ENCODE measurements at places on chromosomes 1 and 21.
A peak's percentile ranks its signal among the peaks of the same experiment; 100 is the strongest.

DNA sequence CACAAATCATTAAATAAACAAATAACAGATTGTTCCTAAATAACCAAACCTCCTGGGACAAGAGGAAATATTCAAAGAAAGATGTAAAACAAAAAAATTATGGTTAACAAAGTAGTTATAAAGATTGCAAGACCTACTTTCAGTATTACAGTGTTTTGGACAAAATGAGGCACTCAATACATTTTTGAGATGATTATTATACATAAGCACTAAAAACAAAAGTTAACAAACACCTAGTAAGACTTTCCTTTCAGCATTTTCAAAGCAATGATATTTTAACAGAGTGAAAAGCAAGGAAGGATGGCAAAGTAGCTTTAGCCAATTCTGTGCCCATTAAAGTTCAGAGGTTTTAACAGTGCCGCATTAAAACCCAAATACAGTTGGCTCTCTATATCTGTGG lies 17.2 kb downstream of the OMA1 start:
- DNase-seq, result no peak

GRCh38 chr1:38872401-38873026 lies 634 bp downstream of the MYCBP start:
- peak; percentile 29 for DNase-seq

DNA sequence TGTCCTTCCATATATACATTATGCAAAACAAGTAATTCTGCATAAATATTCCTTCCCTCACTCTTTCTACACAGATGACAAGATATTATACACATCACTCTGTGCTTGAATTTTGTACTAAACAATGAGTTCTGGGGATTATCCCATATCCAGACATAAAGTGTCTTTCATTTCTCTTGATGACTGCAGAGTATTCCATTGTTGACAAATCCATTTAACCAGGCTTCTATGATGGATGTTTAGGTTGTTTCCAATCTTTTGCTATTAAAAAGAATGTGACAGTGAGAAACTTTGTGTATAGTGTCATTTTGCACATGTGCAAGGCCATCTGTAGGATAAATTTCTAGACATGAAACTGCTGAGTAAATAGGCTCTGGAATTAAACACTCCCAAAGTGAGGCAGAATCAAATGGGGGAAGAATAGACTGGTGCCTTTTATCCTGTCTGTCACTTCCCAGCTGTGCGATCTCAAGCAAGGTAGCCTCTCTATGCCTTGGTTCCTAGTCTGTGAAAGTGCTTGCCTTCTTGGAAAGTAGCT lies 29.9 kb upstream of the ATP2B4 start:
- no peak for DNase-seq

DNA sequence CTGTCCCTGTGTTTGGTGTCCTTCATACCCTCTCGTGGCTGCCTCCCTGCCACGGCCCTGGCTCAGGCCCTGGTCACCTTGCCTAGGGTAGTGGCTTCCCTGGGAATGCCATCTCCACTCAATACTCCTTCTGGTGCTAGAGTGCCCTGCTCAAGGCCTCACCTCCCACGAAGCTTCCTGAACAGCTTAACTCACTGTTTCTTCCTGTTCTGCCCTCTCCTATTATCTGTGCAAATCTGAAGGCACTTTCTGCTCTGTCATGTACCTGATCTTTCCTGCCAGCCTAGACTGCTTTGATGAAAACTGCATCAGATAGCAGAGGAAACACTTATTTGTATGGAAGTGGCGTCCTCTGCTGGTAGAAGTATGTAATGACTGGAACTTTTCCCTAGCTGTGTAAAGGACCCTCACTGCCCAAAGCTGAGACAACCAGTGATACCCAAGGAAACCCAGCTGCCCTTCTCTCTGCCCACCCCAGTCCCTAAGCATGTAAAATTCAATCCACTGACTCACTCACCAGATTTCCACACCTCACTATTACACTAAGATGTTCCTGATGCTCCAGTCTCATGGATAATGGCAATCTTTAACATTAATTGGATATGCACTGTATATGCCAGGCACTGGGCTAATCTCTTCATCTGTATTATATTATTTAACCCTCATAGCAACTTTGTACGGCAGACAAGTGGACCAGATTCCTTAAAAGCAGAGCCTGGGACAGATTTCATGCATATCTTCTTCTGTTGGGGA lies 36.2 kb upstream of the BTG2 start:
- no peak for DNase-seq

DNA sequence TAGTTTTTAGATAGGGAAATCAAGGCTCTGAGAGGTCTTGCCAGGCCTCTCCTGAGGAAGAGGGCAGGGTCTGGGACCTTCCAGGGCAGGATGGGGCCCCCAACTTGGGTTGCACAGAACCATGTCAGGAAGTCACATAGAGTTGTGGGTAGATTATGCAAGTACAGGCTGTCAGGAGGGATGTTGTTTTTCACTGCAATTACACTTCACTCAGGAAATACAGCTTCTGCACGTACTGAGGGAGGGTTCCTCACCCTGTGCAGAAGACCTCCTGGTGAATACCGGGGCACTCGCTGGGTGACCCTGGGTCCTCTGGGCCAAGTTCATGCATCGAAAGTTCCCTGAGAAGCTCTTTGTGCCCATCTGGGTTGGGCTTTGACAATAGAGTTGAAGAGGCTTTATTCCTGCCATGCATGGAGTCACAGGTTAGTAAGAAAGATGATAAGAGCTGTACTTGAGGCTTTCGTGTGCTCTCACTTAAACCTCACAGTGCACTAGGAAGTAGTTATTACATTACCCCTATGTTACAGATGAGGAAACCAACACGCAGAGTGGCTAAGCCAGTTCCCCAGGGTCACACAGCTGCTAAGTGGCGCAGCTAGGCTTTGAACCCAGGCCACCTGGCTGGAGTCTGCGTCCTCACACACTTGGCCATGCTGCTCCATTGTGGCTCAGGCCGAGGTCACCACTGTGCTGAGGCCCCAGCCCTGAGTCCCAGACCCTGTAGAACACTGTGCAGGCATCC lies 16.2 kb upstream of the TNFRSF1B start:
- no peak for DNase-seq

GRCh38 chr1:39098546-39099250 lies 72.5 kb downstream of the NDUFS5 start:
- peak; percentile 16 for DNase-seq

- DNase-seq, result no peak
These were observed 25.8 kb upstream of the KIF21B start for GRCh38 chr1:201049248-201049831.

DNA sequence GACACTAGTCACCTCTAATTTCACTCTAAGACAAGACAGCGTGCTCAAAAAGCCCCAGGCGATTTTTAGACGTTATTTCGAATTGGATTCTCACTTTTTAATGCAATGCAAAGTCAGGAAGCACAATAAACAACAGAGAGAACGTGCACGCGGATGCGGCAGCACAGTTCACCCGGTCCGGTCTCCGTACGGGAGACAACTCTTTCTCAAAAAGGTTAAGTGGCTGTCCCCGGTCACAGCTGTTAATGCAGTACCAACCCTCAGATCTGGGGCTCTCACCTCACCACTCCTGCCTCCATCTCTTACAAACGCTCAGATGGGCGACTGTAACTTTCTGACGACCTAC lies 1.2 kb downstream of the HP1BP3 start:
- DNase-seq, result no peak

DNA sequence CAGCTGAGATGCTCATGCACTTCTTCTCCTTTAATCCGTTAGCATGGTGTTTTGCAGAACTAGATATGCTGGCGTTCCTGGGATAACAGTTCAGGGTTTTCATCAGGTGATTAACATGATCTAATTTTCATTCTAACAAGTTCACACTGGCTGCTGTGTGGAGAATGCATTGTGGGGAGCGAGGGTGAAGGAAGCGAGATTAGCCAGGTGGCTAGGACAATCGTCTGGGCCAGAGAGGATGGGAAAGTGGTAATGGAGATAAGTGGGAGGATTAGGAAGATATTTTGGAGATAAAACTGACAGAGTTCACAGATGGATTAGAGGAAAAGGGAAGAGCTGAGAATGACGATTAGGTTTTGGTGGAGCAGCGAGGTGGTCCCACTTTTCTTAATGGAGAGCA lies 138.1 kb upstream of the MAGI3 start:
- DNase-seq, result no peak

GRCh38 chr21:34797921-34798535 lies 129.2 kb downstream of the CLIC6 start:
- no peak for DNase-seq

DNA sequence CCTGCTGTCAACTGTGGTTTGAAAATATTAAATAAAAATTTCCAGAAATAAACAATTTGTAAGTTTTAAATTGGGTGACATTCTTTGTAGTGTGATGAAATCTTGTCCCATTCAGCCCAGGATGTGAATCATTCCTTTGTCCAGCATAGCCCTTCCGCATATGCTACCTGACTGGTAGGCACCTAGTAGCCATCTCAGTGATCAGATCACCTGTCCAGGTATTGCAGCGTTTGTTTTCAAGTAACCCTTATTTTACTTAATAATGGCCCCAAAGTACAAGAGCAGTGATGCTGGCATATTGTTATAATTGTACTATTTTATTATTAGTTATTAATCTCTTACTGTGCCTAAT lies 351.6 kb upstream of the B3GALT2 start:
- no peak for DNase-seq

DNA sequence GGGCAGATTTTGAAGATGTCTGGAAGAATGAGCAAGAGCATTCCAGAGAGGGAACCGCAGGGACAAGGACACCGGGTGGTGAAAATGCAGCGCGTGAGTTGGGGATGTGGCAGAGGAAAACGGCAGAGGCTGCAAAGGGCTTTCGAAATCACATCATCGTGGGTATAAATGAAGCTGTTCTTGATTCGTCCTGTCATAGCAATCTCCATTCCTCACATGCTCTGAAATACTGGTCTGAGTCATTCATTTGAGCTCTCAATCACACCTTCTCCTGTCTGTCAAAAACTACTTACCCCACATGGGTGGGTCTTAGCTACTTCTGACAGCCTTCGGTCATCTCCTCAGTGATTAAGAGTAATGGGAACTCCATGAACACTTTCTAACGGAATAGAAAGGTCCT lies 81.5 kb downstream of the ERG start:
- no peak for DNase-seq

DNA sequence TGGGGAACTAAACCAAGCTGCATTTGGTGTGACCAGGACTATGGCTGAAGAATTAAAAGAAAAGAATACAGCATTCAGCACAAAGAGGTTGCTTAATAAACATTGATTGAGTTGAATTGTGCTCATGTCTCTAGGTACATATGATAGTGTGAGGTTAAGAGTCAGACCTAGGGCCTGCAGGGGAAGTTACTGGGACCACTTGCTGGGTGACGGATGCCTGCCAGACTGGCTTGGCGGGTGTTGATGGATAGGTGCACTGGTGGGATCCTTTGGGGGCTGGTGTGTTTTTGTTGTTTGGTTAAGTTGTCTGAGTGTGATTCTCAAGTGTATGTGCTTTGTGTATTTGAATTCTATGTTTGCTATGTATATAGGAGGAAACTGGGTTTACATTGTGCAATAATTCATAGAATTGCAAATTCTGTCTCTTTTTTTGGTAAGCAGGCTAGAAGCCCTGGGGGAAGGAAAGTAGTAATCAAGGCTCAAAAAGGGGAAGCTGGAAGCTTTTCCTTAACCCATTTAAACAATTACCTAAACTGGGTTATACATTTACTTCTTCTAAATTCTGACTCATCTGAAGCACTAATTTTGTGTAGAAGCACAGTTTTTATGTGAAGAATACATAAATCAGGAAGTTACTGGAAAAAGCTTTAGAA lies 1.8 kb downstream of the CD101 start:
- DNase-seq, result no peak

DNA sequence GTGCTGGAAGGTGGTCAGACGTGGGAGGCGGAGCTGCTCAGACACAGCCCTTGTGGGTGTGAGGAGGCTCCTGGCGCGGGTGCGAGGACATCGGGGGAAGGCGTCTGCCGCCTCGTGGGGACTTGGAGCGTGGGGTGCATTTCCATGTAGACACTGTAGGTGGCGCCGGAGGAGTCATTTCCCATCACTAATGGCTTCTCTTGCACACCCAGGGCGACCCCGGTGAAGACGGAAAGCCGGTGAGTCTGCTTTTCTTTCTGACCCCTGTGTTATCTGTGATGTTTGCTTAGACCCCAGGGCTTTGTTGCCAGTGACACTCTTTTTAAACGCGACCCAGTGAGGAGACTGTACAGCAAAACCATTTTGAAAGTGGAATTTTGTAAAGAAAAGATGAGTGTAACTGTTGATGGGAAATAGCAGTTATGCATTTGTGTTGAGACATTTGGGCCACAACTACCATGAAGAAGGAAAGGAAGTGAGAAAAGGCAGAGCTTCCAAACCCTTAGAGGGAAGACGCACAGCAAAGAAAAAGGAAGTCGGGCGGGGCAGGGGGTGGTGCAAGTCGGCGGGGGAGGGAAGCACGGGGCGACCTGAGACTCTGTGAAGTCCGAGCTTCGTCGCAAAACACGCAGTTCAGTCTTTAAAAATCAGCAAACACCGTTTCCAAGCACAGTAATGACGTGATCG lies 64.0 kb downstream of the SLC19A1 start:
- DNase-seq, result peak; percentile 60
